ENCODE measurements at places on chromosomes 7 and 10.

GRCh38 chr7:142896741-142897379 is 11.3 kb upstream of the TRPV6 start:
- DNase-seq: no peak

- no peak for DNase-seq
These were observed 36.0 kb downstream of the CARD11 start for GRCh38 chr7:3007696-3008095.

DNA sequence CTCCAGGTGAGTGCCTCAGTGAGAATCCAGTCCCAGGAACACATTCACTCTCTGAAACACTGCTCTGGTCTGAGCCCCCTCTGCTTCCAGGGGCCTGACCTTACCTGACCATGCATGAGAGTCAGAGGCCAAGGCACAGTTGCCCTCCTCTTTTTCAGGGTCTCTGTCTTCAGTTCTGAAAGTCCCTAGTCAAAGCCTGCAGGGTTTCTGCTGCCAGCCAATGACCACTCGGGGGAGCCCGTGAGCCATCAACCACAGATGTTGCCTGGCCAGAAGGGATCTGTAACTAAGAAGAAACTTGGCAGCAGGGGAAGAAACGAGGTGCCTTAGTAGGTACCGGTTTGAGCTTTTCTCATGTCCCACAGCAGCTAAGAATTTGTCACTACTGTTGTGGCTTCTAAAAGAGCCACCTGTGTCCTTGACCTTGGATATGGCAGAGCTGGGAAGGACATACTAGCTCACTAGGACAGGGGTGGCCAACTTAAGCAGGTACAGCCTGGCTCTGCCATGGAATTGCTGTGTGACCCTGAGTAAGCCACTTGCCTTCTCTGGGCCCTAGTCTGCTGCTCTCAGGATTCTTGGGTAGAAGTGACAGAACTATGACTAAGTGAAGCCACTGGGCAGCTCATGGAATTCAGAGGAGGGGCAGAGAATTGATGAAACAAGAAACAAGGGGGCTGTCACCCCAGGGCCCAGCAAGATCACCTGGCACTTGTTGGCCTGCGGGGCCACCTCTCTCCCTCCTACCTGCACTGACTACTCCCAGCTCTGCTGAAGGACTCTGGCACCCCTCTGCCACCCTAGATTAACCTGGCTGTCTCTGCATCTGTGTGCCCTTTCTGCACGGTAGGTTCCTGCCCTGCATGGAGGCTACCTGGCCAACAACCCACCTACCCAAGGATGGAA is 83.8 kb upstream of the GPR26 start:
- DNase-seq: peak; percentile 45

- no peak for DNase-seq
These were observed 7.0 kb downstream of the ANXA7 start for GRCh38 chr10:73406846-73407245.

- no peak for DNase-seq
These were observed 84.8 kb upstream of the C7orf33 start for GRCh38 chr7:148505645-148506375.

- DNase-seq: no peak
These were observed 132.5 kb upstream of the WNT16 start for GRCh38 chr7:121196286-121196685.

DNA sequence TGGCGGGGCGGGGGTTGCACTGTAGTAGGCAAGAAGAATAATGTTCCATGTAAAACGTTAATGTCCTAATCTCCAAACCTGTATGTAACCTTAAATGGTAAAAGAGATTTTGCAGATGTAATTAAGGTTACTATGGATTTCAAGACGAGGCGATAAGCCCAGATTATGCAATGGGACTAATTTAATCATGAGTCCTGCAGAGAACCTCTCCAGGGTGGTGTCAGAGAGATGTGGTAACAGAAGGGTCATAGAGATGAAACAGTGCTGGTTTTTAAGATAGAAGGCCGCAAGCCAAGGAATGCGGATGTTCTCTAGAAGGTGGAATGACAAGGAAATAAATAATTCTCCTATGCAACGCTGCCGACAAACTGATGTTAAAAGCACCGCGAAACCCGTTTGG is 57.1 kb downstream of the UBE3C start:
- DNase-seq: no peak

DNA sequence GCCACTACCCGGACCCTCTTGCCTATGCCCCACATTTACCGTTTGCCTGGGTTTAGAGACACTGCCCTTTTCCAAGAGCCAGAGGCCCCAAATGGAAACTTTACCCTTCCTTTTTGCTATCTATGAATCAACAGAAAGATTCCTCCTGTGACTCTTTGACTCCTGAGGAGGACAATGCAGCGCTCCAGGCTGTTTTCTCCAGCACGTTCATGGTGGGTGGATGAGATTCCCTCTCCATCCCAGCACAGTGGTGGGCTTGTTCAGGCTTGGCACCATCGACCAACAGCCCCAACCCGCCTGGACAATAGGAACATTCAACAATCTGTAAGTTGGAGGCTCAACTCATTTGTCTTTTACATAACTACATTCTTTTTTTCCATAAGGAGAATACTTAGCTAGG is 55.9 kb downstream of the DLD start:
- DNase-seq: no peak

DNA sequence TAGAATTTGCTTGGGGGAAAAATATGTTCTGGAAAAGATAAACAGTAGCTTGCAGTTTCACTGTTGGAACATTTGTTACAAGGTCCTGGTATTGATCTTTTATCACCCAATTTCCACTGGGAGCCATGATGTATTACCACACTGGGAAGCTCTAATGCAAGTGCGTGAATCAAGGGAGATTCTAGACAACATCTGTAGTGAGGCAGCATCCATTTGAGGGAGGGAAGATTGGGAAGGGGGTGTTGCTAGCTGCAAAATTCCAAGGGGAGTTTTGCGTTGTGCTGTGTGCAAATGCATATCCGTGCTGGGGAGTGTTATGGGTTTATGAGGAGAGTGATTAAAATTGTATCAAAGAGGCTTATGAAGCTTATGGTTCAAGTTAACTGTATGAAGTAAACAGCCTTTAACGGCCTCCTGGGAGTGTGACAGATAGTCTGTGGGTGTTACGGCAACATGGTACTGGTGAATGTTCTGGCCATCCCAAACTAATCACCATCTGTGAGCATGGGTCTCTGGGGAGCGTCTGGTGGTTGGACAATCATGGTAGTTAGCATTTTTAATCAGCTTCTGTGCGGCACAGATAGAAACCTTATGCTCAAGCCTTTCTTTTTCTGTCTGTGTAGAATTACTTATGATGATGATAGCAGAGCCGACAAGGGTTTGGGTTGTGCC is 601.9 kb upstream of the GALNT17 start:
- DNase-seq: peak; percentile 31

- no peak for DNase-seq
These were observed 372.6 kb downstream of the LRMDA start for GRCh38 chr10:75803816-75804552.

DNA sequence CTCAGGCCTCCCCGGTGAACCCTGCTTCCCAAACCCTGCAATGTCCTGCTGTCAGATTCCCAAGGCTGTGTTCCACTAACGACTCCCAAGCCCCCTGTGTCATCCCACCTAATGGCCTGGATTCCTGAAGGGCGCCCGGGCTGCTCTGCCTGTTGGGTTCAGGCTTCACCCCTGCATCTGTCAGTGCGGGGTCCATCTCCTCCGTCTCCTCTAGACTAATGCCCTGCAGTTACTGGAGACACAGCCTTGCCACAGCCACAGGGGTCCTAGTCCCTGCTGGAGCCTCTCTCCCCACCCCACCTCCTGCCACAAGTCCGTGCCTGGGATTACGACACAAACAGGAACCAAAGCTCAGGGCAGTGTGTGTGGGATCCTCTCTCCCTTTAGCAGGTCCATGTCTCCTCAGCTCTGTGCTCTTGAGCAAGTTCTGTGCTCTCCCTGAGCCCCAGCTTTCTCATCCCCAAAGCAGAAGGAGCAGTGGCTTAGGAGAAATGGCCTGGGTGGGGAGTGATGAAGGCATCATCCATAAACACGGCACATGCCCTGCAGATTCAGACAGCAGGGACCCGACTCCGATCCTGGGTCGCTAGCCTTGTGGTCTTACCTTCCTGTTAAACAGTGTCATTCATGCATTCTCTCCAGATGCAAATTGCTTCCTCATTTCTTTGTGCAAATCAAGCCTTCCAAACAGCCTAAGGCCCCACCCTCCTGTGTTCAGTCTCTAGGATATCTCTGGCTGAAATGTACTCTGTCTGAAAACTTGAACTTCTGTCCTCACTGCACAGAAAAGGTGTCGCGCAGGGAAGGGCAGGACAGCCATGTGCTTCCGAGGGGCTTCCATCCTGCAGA is 8.2 kb upstream of the RBP3 start:
- DNase-seq: no peak

- peak; percentile 68 for DNase-seq
These were observed 44.4 kb downstream of the MYPN start for GRCh38 chr10:68153473-68154210.

GRCh38 chr10:131891196-131891928 is 9.4 kb upstream of the PPP2R2D start:
- no peak for DNase-seq

DNA sequence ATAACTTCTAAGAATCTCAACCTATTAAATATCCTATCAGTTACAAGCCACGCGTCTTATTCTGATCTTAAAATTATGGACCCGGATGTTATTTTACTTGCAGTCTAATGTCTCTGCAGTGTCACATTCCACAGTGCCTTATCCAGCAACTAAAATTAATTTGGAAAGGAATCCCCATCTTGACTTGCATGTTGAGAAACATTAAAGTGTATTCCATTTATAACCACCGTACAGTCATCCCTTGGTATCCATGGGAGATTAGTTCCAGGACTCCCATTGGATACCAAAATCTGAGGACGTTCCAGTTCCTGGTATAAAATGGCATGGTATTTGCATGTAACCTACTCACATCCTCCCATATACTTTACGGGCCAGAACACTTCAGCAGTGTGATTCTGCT is 194.7 kb downstream of the ARHGAP21 start:
- no peak for DNase-seq

- DNase-seq: no peak
These were observed 23.4 kb downstream of the SMURF1 start for GRCh38 chr7:99120501-99120900.

- no peak for DNase-seq
These were observed 649.2 kb downstream of the SORCS1 start for GRCh38 chr10:106515206-106515790.

GRCh38 chr7:17713584-17713983 is 226.7 kb downstream of the SNX13 start:
- DNase-seq: no peak

GRCh38 chr10:32054094-32054493 is 2.1 kb downstream of the KIF5B start:
- DNase-seq: no peak

GRCh38 chr10:89215511-89215910 is 8.4 kb upstream of the CH25H start:
- no peak for DNase-seq

- DNase-seq: no peak
These were observed 72.1 kb downstream of the ADCY1 start for GRCh38 chr7:45646207-45646821.

- no peak for DNase-seq
These were observed 283.2 kb upstream of the CELF2 start for GRCh38 chr10:10734356-10735064.

- DNase-seq: no peak
These were observed 3.0 kb upstream of the HMX2 start for GRCh38 chr10:123144697-123145541.

- no peak for DNase-seq
These were observed 9.3 kb downstream of the ATG9B start for GRCh38 chr7:151014950-151015349.

GRCh38 chr10:1674501-1674900 is 62.8 kb downstream of the ADARB2 start:
- no peak for DNase-seq

DNA sequence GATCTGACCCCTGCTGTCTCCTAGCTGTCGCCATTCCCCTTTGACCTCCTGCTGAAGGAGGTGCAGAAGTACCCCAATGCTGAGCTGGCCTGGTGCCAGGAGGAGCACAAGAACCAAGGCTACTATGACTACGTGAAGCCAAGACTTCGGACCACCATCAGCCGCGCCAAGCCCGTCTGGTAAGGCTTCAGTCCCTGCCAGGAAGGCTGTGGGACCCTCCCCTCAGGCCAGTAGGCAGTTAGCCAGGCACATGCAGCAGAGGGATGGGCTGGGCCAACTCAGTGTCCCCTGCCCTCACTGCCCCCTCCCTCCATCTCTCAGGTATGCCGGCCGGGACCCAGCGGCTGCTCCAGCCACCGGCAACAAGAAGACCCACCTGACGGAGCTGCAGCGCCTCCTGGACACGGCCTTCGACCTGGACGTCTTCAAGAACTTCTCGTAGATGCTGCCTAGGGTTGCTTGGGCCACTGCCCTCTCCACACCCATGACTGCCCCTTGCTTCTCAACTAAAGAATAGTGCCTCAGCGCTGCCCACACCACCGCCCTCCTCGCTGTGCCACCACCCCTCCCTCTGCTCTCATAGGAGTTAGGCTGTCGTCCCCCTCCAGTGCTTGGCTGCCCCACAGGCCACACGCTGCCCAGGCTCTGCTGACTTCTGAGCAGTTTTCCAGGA is 41.0 kb upstream of the ZMIZ2 start:
- DNase-seq: no peak

- no peak for DNase-seq
These were observed 25.3 kb upstream of the NEBL start for GRCh38 chr10:20922451-20922850.

DNA sequence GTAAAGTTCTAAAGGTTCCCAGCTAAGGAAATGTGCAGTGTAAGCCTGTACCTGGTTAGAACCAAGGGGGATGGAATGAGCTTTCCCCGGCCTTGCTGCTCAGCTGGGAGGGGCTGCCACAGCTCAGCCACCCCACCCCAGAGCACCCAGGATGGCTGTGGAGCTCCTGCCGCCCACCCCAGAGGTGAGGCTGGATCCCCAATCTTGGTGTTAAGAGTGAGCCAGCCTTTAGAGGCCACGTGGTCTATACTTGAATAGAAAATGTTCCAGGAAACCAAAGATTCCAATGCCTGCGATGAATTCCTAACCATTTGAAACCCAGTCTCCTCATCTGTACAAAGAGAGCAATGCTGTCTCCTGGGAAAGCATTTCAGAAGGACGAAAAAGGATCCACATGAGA is 16.5 kb downstream of the DIP2C start:
- no peak for DNase-seq

- no peak for DNase-seq
These were observed 317.8 kb downstream of the TNS3 start for GRCh38 chr7:47264021-47264651.

DNA sequence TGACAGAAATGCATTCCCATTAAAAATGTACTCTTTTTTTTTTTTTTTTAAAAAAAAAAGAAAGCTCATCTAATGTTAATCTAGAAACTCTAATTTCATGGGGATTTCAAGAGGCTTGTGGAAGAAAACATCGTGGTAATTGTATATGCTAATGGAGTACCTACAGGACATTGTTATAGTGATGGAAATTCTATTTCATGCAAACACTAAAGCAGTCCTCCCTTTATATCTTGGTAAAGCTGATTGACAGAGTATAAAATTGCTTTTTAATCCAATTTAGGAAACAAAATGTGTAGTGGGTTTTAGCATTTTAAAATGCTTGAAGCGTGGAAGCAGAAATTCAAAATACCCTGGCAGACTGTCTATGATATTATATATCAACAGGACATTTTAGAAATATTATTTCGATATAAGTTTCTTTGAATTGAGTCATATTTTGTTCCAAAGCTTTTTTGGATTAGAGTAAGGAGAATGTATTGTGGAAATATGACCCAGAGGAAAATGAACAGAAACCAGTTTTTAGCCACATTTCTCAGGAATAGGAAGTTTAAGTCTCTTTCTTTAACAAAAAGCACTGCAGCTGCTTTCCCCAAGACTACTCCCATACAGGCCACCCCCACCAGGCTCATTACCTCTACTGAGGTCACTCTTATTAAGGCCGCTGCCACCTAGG is 121.9 kb downstream of the WNT2 start:
- no peak for DNase-seq

- DNase-seq: peak; percentile 62
These were observed 67.8 kb upstream of the NXPH1 start for GRCh38 chr7:8365499-8366110.

Data from NCI-H446 (cell line).